ENCODE measurements at places on chromosomes 3 and 15. TPM values are rescaled to one million over a fixed set of nuclear protein-coding genes. Genes with fewer than 3 reads are reported as not detected.

Gene AGBL1
- 1.2 TPM for total RNA-seq

Gene SERPINI2
- 0.41 TPM for total RNA-seq

Gene ZNF501
- total RNA-seq = 25.7 TPM

DNA sequence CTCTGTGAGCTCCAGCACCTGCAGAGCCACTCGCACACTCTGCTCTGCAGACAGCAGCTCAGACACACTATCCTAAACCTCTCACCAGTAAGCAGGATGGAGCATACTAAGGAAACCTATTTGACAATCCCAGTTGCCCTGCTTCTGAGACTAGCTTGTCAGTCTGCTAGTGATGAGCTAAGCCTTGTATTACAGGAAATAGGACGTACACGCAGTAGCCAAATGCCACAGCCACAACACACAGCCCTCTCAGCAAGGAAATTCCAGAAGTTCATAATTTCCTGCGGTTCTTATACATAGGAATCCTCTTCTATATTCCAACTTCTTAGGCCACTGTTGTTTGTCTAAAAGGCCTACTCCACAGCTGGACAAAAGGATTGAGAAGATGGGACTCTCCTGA lies 74.5 kb downstream of the MYLK start:
- DNase-seq = no peak

- DNase-seq = no peak
These were observed 757.3 kb downstream of the SI start for GRCh38 chr3:164320962-164321361.
